ENCODE measurements at places on chromosomes 2 and 18.

- DNase-seq, result no peak
Measured at GRCh38 chr2:231455890-231456289, 8.4 kb downstream of the NCL start.

DNA sequence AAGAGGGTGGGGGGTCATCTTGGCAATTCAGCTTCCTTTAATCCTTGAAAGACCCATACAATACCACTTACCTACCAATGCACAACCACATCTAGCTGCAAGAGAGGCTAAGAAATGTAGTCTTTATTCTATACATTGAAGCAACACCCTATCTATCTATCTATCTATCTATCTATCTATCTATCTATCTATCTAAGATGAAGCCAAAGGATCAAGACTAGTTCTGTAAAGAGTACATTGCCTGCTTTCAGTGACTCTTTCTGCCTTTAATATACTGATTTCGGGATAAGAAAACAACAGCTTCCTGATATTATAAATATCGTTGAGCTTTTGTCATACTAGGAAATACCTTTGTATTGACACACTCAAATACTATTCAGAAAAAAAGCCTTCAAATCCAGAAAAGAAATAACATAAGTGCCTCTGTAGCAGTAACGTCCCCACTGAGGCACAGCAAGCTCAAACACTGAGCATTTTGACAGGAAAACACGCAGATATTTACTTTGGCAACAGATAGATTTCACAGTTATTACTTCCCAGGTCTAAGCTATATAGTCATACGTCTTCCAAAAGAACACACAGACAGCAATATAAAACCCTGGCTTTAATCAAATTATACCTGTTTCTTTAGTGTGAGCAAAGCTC is 139.4 kb upstream of the SERTAD2 start:
- DNase-seq, result no peak

DNA sequence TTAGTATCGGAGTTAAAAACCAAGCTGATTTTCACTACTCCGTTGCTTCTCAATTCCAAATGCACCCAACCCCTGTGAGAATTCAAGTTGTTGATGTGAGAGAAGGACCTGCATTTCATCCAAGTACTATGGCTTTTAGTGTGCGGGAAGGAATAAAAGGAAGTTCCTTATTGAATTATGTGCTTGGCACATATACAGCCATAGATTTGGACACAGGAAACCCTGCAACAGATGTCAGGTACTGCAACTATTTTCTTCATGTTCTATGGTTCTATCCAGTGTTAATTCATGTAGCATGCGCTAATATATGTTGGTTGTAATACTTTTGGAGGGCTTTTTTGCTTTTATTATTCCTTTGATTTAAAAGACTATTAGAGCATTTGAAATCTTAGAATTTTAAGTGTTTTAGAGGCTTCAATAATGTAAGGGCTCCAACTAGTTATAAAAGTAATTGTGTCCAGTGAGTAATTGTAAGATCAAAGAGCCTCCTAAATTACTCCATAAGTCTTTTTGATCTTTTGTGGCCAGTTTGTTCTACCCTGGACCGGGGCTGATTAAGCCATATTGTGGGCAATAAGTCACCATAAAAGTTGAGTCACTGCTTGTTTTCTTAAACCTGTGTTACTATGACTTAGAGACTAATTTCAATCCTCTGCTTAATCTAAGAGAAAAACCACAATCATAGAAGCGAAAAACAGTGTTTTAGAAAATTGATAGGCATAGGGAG is 22.9 kb downstream of the DSG4 start:
- DNase-seq, result no peak

DNA sequence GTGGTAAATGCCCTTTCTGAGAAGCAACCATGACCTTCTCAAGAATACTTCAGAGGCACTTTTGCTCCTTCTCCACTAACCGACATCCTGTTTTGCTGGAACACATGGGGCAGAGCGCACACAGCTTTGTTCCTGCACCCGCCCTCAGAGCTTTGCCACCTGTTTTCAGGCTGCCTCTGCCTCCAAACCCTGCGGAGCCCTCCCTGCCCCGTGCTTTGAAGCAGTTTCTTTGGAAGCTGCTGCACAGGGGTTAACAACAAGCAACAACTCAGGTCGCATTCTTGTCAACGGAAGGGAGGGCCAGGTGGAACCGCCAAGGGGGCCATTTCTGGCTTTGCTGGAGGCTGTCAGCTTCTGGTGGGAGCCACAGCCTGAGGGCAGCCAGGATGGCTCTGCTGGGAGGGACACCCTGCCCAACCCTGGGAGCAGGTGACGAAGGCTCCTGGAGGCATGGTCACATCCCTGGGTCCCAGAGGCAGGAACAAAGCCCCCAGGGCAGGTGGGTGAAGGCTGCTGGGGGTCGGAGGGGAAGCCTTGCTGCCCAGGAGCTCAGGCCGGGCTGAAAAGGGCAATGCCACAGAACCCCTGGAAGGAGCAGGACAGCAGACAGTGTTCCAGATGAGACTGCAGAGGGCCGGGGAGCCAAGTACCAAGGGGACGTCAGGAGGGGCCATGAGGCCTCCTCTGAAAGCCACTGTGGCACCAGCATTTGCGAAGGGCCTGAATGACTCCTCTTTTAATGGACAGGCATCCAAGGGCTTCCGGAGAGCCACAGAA is 46.8 kb downstream of the MRPS5 start:
- peak; percentile 51 for DNase-seq

DNA sequence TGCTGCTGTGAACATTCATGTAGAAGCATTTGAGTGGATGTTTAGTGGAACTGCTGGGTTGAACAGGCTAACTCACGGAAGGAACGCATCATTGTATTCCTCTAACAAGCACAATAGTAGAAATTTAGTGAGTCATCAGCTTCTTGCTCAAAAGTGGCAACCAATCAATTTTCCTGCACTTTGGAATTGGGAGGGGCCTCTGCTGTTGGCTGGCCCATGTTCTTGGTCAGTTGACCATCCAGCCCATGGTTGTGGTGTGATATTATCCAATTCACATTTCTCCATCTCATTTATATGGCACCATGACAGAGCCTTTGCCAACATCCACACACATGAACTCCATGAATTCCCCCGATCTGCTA is 95.0 kb downstream of the TNFRSF11A start:
- no peak for DNase-seq

DNA sequence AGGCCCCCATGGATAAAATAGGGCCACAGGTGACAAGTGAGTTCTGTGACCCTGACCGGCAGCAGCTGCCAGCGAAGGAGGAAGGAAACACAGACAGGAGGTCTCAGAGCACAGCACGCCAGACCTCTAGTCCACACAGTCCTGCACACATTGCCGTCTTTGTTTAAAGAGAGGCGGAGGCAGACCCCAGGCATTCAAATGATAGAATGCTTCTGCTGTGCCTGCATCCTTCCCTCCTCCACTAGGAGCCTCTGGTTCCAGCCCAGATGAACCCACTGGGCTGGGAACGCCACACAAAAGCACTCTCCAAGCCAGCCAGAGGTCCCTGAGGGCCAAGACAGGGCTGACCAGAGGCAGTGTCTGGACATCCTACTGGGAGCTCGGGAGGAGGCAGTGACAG is 118.7 kb downstream of the KLHL29 start:
- DNase-seq, result no peak

- DNase-seq, result no peak
Measured at GRCh38 chr2:63189026-63189425, 138.4 kb downstream of the OTX1 start.

GRCh38 chr2:24449344-24449743 is 41.7 kb upstream of the NCOA1 start:
- DNase-seq, result no peak

DNA sequence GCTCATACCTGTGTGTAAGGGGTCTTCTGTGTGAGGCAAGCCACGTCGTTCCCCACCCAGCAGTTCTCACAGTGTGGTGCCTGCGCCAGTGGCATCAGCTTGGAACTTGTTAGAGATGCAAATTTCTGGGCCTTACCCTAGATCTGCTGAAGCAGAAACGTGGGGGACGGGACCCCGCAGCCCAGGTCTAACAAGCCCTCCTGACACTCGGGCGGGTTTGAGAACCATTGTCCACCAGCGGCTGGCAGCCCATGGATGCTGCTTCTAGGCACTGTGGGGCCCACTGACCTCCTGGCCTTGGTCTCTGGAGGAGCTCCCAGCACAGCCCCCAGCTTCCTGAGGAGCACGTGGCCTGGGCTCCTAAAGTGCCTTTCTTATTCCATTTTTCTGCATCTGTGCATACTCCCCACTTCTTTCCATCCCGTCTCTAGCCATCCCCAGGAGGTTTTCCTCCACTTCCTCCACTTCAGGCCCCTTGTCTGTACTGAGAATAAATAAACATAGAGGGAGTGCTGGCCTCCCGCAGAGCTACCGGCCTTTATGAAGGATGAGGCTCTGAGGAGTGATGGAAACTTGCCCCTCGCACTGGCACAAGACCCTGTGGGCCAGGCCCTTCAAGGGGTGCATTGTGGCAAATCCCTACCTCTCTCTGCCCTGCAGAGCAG is 94.3 kb downstream of the GALR1 start:
- DNase-seq, result no peak

DNA sequence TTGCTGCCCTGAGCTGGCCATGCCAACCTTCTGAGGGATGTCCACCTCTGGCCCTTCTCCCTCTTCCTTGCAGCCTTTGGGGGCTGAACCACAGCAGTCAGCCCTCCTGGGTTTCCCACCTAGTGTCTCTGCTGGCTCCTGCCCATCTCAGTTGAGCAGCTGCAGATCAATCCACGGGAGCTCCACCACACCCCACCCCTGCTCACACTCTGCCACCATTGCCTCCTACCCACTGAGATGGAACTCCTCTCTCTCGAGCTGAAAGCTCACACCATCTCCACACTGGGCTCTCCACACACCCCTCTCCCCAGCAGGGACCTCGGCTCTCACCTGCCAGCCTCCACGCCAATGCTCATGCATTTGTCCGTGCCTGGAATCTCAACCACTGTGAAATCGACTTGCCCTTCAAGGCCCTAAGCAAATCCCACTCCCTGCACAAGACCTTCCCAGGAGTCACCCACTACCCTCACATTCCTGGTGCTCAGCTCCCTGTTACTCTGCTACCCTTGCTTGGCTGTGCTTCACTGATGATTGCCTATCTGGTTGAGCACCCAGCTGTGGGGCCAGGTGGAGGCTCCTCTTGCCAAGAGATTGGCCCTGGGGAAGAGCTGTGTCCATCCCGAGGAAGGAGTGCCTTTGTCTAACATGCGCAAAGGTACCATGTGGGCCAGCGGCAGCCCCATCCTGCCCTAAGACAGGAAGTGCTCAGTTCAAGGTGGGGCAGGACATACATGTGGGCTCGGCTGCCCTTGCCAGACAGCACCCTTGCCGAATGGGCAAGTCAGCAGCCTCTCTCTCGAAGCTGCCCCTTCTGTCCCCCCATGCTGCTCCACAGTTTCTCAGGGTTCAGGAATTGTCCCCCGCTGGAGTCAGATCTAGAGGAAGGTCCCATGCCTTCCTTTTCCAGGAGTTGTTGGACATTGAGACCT is 208.7 kb downstream of the CYP26B1 start:
- no peak for DNase-seq

GRCh38 chr2:26957041-26957440 is 13.4 kb upstream of the MAPRE3 start:
- no peak for DNase-seq

DNA sequence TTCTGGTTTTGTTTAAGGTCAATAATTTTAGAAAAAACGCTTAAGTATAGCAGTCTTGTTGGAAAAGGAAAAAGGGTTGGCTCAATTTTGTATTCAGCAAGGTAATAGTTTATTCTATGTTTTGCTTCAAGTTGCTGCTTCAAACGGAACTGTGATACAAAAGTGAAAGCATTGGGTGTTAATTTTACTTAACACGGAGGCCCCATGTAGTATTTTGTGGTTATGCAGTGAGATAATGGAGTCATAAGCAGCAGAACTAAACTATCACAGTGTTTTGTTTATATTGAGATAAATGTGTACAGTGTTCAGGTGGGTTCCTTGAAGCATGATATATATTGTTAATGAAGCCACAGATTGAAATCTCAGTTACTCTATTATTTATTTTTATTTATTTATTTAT is 67.0 kb upstream of the LYPD6B start:
- no peak for DNase-seq

DNA sequence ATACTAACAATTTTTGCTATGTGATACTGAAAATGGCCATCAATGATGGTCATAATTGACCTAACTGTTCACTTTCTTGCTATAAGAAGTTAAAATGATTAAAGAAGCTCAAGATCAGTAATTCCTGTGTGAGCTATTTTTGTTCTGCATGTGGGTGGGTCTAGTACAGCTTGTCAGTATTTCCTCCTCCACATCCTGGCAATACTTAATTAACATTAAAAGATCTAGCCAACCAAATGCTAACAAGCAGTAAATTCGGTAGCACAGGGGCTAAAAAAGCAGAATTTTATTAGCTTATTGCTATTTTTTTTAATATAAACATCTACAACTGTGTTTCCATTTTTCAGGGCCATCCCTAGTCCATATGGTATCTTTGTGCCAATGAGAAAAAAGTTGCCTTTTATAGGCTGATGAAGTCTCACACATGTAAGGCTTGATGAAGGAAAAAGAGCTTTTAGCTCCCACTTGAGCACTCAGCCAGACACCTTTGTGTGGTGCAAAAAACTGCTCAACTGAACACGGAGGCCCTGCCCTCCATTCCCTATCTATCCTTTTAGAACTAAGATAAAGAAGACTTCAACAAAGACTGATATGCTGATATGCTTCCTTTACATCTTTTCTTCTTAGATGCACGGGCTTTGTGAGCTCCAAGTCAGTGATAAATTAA is 4.9 kb upstream of the PNO1 start:
- no peak for DNase-seq

DNA sequence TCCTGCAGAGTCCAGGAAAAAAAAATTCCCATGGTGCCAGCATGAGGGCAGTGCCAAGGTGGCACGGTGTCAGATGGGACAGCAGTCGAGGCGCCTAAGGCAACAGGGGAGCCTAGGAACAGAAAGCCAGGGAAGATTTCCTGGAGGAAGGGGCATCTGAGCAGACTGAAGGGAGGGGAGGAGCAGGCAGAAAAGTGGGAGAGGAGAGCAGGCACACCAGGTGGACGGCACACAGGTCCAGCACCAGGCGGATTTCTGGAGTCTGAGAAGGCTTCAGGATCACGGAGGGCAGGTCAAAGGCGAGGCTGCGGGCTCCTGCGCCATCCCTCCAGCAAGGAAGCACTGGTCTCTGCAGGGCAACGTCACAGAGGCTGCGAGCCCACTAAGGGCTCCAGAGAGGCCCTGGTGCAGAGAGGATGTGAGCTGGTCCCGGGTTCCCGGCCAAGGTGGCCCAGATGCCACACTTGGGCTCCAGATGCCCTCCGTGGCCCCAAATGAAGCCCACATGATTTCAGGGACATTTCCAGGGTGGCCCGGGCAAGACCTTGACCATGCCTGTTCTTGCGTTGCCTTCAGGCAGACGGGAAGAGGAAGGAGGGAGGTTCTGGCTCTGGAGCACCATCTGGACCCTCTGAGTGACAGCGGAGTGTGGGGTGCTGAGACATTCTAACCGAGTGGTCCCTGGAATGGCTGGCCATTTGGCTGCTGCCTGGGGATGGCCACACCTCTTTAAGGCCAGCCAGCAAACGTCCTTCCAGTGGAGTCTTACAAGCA is 4.1 kb downstream of the HS6ST1 start:
- peak; percentile 5 for DNase-seq

DNA sequence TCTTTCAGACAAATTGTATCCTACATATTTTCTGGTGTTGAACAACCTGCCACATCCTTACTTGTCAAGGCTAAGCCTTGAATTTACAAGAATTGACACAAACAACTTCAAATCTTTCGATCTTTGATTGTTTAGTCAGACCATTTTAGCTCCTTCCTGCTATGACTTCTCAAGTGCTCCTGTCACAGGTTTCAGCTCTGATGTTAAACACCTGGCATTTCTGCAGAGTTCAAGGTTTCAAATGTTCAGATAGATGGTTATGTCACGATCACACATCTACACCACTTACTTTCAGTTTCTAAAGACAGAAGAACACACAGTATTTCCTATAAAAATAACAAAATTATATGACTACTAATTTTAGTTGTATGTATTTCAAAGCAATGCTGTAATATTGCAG is 84.0 kb downstream of the RND3 start:
- DNase-seq, result no peak

GRCh38 chr2:52456561-52457377 is 1310.8 kb upstream of the CHAC2 start:
- no peak for DNase-seq

Data from activated CD4-positive, alpha-beta T cell treated with anti-CD3 and anti-CD28 coated beads for 1 hour (primary cell).